ENCODE measurements at places on chromosomes 7 and 10.

GRCh38 chr10:114250236-114250635 is 11.2 kb downstream of the VWA2 start:
- DNase-seq = no peak

DNA sequence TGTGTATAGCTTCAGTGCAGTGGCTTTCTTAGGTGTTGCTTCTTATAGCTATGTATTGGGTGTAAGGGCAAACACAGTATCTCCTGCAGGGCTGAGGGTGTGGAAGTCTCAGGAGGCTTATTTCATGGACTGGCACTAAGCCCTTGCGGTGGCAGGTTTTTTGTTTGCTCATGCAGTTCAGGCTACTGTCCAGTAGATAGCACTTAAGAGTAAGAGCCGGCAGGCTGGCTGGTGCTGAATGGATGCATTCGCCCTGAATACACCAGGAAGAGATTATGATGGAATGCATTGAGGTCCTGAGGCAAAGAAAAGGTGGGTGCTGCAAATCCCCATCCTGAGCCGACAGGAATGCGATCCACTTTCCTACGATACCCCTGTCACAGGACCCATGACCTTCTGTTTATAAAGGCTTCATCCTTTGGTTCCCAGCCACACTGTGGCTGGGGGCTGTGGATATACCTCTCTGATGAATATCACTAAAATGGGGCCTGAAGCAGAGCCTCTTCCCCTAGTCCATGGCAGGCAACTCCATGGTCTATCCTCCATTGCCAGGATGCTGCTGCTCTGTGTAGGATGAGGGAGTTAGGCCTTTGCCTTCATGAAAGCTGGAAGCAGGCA is 44.9 kb downstream of the ANXA8 start:
- no peak for DNase-seq

GRCh38 chr10:131221632-131222277 is 89.8 kb downstream of the TCERG1L start:
- DNase-seq = no peak

DNA sequence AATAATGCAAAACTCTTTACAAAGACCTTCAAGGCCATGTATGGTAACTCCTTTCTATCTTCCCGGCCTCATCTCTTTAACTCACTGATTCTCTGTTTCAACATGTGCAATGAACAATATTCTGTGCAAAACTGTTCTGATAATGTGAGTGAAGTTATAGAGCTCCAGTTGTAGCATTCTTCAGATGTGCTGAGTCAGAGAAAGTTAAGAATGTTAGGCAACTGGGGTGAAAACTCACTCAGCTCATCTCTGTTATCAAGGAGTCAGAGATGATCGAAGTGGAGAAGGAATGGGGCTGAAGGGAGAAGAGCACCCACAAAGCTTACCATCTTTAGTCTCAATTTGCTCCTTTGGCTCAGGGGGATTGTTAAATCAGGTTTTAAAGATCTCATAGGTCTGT is 344.7 kb upstream of the NPSR1 start:
- DNase-seq = no peak

GRCh38 chr7:28738412-28738811 is 219.7 kb downstream of the TRIL start:
- no peak for DNase-seq

- DNase-seq = no peak
Observed at GRCh38 chr10:93816123-93816747, 58.5 kb downstream of the LGI1 start.

GRCh38 chr7:17930546-17930945 is 9.7 kb downstream of the SNX13 start:
- no peak for DNase-seq

GRCh38 chr7:122217125-122217524 is 73.1 kb upstream of the AASS start:
- no peak for DNase-seq

GRCh38 chr7:25656071-25656470 is 427.8 kb upstream of the NPVF start:
- DNase-seq = no peak

- no peak for DNase-seq
Observed at GRCh38 chr7:127912901-127913300, 118.3 kb downstream of the LRRC4 start.

DNA sequence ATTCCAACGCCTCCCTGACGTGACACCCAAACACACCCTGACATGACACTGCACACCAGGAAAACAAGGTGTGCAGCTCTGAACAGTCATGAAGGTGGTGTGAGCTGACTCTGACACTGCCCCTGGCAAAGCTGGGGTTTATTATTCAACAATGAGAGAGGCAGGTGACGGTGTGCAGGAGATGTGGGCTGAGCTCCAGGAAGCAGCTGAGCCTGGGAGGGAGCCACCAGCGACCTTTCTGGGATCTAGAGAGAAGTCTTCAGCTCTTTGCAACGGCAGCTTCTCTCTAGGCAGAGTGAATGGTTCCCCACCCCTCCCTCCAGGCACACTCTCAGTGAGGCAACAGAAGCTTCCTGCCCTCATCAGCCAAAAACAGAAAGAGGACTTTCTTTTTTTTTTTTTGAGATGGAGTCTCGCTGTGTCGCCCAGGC is 65.6 kb downstream of the SH3PXD2A start:
- no peak for DNase-seq

GRCh38 chr7:31761646-31762045 is 74.6 kb downstream of the PPP1R17 start:
- no peak for DNase-seq

- no peak for DNase-seq
Observed at GRCh38 chr7:83579740-83580139, 69.2 kb downstream of the SEMA3E start.

GRCh38 chr7:55657654-55658053 is 85.4 kb upstream of the VOPP1 start:
- no peak for DNase-seq

- DNase-seq = no peak
Observed at GRCh38 chr7:151847136-151847535, 29.8 kb downstream of the PRKAG2 start.
